ENCODE measurements at places on chromosomes 4 and X. TPM values are rescaled to one million over a fixed set of nuclear protein-coding genes. Genes with fewer than 3 reads are reported as not detected.

GRCh38 chr4:159237975-159238374, 135.1 kb downstream of the RAPGEF2 start:
- no peak for ATAC-seq

DNA sequence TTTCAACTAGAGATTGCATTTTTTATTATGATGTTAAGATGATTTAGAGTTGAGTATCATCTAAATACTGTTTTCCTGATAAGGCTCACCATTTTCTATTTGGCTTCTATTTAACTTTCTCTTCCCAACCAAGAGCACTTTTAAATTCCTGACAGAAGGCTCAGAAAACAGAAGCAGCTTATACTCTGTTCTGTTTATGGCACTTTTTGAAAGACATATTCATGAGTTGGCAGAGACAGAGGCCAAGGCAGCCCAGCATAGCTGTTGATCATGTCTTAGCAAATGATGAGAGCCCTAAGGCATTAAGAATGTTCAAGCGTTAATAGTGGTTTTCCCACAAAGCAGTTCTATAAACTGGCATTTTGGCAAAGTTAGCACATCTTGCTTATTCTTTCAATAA, 330.3 kb downstream of the TRAM1L1 start:
- ATAC-seq: no peak

PRSS12 gene
- total RNA-seq: 0.42 TPM

- ATAC-seq: no peak
Measured at GRCh38 chrX:148555101-148555500, 54.7 kb downstream of the AFF2 start.

LAGE3 gene
- total RNA-seq: 16.3 TPM

GRCh38 chr4:181008164-181008563, 1235.0 kb upstream of the TENM3 start:
- no peak for ATAC-seq

- ATAC-seq: no peak
Measured at GRCh38 chrX:30039768-30040167, 175.6 kb upstream of the MAGEB2 start.
